ENCODE measurements at places on chromosomes 4 and X.

- no peak for DNase-seq
These were observed 748 bp downstream of the ATP2B3 start for GRCh38 chrX:153517946-153518834.

- no peak for DNase-seq
These were observed 696.1 kb downstream of the TGIF2LX start for GRCh38 chrX:90617710-90618325.

GRCh38 chrX:108347800-108348199, 90.4 kb downstream of the COL4A6 start:
- DNase-seq: no peak

DNA sequence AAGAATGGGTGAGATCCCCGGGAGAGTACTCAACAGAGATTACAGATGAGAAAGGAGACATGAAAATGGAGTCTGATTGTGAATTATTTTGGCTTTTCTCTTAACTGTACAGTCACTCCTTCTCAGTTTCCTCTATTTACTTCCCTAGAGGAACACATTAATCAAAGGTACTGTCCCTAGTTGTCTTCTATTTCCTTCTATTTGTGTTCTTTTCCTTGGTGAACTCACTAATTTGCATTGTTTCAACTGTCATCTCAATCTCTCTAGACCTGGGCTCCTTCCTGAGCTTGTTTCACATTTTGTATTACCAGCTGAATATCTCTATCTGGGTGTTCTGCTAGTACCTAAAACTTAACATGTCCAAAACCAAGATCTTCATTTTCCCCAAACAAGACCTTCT, 59.8 kb downstream of the ABCB7 start:
- no peak for DNase-seq

GRCh38 chrX:134591502-134591901, 66.8 kb downstream of the PLAC1 start:
- DNase-seq: no peak

GRCh38 chrX:77527233-77528001, 80.2 kb downstream of the FGF16 start:
- no peak for DNase-seq

DNA sequence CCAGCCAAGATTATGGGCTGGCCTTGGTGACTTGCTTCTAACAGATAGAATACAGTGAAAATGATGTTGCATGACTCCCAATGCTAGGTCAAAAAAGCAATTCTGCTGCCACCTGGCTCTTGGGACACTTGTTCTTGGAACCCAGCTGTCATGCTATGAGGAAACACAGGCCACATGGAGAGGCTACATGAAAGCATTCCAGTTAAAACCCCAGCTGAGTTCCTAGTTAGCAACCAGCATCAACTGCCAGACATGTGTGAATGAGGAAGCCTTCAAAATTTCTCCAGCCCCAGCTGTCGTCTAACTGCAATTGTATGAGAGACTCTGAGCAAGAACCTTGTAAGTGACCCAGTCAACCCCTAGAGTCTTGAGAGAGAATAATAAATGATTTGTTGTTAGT, 105.2 kb upstream of the FGF16 start:
- no peak for DNase-seq

GRCh38 chrX:13051529-13052172, 7.2 kb upstream of the FAM9C start:
- DNase-seq: no peak

GRCh38 chr4:105709081-105709450, 482 bp downstream of the GSTCD start:
- DNase-seq: no peak

- no peak for DNase-seq
These were observed 204.4 kb downstream of the NSUN7 start for GRCh38 chr4:40954088-40954668.

DNA sequence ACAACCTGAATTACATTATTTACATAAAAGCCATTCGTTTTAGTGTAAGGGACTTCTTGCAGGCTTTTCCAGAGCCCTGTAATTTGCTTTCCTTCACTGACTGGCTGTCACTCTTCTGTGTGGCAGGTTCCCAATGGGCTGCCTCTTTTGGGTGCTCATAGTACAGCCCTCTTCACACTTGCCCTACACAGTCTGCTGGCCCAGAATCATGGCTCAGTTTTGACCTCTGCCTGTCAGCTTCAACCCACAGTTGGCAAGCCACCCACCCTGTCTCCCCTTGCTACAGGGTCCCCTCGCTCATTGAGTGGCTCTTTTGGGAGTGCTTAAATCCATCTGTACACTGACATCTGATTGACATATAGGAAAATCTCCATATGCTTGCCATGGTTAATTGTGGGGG, 97.9 kb downstream of the GBA3 start:
- DNase-seq: no peak

GRCh38 chrX:48948589-48948988, 8.8 kb downstream of the OTUD5 start:
- no peak for DNase-seq

DNA sequence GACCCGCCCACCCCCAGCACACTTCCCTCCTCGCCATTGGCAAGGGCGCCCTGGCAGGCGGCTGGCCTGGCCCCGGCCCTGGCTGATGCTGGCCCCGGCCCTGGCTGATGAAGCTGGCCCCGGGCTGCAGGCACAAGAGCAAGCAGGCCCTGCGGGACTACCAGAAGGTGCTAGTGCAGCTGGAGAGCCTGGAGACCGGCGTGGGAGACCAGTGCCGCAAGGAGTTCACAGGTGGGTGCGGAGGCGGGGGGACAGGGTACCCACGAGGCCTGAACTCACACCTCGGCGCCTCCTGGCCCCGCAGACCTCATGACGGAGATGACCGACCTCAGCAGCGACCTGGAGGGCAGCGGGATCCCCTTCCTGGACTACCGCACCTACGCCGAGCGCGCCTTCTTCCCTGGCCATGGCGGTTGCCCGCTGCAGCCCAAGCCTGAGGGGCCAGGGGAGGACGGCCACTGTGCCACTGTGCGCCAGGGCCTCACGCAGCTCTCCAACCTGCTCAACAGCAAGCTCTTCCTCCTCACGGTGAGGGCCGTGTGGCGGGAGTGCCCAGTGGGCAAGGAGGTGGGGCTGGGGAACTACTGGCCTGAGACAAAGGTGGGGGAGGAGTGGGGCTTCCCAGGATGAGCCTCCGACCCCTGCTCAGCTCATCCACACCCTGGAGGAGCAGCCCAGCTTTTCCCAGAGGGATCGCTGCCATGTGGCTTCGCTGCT, 6.1 kb upstream of the SRPK3 start:
- no peak for DNase-seq

DNA sequence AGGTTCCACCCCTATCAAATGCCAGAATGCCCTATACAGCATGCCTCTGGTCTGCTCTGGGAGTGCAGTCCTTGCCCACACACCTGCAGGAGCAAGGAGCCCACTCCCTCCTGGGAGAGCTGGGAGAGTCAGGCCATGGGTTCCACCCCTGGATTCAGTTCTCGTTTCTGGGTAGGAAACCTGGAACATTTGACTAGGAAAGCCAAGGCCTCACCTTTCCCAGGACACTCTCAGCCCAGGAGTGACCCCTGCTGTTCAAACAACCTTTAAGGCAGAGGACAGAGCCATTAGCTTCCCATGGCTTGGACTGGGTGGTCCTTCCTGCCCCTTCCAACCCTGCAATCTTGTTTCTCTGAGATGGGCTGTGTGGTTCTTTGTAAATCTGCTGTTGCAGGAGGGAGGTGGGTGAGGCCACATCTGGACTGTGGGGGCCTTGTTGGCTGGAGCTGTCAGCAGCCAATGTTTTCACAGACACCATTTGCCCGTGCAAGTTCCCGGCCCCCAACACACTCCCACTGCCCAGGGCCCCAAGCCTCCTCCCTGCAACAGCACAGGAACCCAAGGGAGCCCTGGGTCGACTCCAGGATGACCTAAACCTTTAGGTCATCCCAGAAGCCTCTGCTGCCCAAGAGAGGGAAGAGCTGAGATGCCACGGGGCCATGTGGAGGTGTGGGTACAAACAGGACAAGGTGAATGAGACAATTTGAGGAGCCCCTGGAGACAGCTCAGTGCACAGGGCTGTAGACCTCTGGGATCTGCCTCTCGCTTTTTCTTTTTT, 104.4 kb downstream of the PJA1 start:
- DNase-seq: no peak

DNA sequence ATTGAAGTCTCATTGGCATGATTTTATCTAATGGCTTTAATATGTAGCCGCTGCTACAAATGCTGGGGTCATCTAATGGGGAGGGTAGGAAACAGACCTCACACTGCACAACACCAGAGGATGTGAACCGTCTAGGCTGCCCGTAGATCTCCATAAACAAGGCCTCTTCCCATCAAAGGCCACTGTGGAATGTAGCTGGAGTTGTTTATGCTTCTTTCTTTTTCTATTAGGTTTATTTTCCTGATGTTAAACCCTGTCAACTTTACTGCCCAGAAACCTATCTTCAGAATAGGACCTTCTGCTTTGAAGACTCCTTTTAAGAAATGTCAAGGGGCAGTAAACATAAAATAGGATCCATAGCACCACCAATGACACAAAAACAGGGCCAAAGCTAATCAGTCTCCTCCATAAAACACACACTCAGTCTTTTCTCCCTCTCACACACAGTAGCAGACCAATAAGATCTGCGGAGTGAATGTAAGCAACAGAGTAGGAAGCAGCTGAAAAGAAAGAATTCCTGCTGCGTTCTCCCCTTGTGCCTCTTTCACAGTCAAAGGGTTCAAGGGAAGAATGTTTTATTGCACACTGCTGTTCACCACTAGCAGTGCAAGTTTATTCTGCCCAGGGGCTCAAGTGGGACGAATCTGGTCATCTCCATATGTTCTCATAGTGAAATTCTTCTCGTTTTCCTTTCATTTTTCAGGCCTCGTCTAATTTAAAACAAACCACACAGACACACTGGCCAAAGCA, 72.2 kb downstream of the MAML3 start:
- no peak for DNase-seq

- no peak for DNase-seq
These were observed 7.4 kb downstream of the APOO start for GRCh38 chrX:23900220-23900797.

- DNase-seq: no peak
These were observed 137.1 kb downstream of the DDX53 start for GRCh38 chrX:23136816-23137215.

DNA sequence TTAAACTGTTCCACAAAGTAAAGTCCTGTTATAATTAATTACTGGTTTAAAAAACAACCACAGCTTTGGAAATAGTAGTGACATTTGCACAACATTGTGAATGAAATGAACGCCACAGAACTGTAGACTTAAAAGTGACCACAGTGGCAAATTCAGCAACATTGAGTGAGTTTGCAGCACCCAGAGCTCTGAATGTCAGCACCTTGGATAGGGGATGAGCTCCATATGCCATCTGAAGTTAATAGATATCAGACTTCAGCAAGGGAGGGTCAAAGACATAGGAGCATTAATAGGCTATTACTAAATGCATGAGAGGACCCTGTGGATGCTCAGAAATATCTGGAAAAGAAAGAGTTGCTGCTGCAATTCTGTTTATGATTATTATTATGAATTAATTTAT, 55.3 kb upstream of the KCNIP4 start:
- no peak for DNase-seq

- DNase-seq: no peak
These were observed 86.5 kb downstream of the MAGED4 start for GRCh38 chrX:52271206-52271605.

GRCh38 chr4:39205000-39205399, 22.7 kb downstream of the WDR19 start:
- no peak for DNase-seq

- DNase-seq: no peak
These were observed 16.5 kb upstream of the LAS1L start for GRCh38 chrX:65551086-65551485.

- no peak for DNase-seq
These were observed 163.9 kb upstream of the SLC7A11 start for GRCh38 chr4:138405934-138406567.

GRCh38 chr4:41567186-41567585, 29.2 kb downstream of the LIMCH1 start:
- DNase-seq: no peak

- DNase-seq: no peak
These were observed 31.9 kb upstream of the FAM9C start for GRCh38 chrX:13076176-13076961.

DNA sequence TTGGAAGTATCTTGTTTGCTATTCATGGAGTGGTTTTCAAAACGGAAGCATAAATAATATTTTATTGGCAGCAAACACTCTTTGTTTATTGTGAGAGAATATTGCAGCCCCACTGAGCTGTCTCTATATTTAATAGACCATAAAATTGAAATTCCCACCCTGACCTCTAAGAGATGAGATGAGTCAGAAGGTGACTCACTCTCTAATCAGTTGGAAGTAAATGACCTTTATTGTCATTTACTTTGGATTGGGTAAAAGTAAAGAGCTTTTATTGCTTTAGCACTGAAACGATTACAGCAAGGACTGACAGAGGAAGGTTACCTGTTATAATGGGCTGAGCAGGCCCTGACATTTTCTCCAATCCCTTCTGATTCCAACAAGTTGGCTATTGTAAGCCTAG, 55.0 kb downstream of the SYTL5 start:
- no peak for DNase-seq

DNA sequence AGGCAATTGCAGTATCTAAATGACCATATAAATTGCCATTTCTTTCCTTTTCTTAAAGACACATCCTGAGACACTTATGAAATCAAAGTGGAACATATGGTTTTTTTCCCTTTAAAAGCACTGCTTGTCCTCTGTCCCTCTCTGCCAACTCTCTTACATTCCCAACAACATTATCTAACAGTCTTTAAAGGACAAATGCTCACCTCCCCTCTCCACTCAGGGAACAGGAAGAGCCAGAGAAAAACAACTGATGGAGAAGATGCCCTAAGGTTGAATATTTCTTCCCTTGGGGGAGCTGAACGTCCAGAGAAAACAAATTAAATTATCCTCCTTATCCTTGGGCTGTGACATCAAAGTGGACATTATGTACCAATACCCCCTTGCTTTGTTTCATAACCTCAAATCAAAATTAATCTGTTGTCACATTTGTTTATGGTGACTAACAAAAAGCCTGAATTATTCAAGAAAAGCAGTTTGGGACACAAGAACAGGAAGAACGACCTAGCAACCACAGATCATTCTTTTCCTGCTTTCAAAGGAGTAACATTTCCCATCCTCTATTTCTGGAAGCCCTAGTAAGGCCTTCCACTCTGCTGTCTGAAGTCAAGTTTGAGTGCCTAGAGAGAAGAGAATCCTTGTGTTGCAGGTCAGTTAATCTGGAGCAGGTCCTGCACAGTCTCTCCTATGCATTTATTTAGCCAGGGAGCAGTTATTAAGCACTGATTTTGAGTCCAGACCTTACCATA, 52.6 kb upstream of the PAGE1 start:
- DNase-seq: no peak

- DNase-seq: no peak
These were observed 16.3 kb downstream of the VSIG4 start for GRCh38 chrX:66023385-66024091.

DNA sequence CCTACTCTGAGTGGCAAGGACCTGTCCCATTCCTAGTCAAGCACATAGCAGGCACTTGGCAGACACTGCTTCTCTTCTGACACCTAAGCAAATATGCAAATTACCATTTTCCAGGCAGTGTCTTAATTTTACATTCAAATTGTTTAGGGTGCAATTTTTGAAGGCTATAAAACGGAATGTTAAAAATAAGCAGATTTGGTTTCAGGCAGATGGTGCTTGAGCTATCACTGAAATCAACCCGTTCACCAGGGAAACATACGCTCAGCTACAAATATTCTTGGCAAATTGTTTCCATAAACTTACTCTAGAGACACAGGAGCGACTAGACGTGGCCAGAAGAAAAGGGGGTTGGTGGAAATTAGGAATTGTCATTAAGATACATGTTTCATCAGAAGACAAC, 45.7 kb downstream of the BEND2 start:
- DNase-seq: no peak

- no peak for DNase-seq
These were observed 21.1 kb upstream of the STIM2 start for GRCh38 chr4:26839534-26839951.
